ENCODE measurements at places on chromosomes 12 and 14. TPM values are rescaled to one million over a fixed set of nuclear protein-coding genes. Genes with fewer than 3 reads are reported as not detected.

- no peak for DNase-seq
Measured at GRCh38 chr12:111893287-111893686, 51.3 kb downstream of the MAPKAPK5 start.

- no peak for DNase-seq
Measured at GRCh38 chr14:88614218-88614907, 51.5 kb downstream of the ZC3H14 start.

- no peak for DNase-seq
Measured at GRCh38 chr14:77011245-77011644, 17.3 kb downstream of the IRF2BPL start.

- DNase-seq = no peak
Measured at GRCh38 chr12:4243091-4243490, 30.5 kb upstream of the CCND2 start.

Gene TAS2R7
- total RNA-seq = not detected

Gene TSFM
- 23.6 TPM for total RNA-seq

Gene SYCP3
- 0.35 TPM for total RNA-seq

Gene RERG
- 0.17 TPM for total RNA-seq
